NCI-H1048 (cell line): ENCODE measurements at places on chromosomes 11 and 22.

DNA sequence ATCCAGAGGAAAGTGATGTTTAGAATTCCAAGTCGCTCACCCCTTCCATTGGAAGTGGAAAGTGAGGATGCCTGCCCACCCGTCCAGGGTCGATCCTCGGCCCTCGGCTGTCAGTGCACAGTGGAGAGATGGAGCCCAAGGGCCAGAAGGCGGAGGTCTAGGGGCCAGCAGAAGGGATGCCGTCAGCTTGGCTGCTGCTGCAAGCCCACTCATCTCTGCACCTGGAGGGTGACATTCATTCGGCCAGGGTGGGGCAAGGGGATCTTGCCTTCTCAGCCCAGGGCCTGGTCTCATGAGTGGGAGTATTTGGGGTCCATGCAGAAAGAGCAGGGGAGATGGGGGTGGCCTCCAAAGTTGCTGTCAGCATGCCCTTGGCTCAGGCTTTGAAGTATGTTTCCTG, 30.7 kb downstream of the LINC01488 start:
- no peak for DNase-seq

GRCh38 chr11:130560000-130560780, 111.7 kb downstream of the ADAMTS15 start:
- no peak for DNase-seq

DNA sequence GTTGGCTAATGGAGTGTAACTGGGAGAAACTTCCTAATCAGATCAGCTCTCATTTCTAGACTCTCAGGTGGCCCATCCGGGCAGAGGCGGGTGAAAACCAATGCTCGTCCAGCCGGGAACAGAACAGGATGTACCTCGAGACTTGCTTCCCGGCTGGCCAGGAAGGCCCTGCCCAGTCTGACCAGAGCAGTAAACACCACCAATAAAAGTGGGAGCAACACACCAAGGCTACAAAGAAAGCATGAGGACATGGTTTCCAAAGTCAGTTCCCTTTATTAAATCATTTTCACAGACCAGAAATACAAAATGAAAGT, 940 bp upstream of the TNKS1BP1 start:
- DNase-seq: no peak

DNA sequence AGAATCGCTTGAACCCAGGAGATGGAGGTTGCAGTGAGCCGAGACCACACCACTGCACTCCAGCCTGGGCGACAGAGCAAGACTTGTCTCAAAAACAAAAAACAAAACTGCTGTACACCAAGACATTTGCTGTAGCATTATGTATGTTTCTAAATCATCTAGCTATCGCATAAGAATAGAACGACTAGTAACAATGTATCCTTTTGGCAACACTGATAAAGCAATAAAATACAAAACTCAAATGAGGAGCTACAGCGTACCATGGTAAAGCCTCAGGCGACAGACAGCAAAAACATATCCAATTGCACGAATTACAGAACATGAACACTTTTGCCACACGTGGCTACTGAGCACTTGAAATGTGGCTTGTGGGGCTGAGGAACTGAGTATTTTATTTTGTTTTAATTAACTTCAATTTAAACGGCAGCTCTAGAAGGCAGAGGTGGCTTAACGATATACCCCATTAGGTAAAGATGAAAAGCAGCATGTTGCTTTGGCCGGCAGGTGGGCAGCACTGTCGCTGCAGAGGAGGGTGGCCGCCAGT, 2.3 kb downstream of the TUBGCP6 start:
- no peak for DNase-seq

GRCh38 chr11:67025750-67026149, 2.8 kb downstream of the SYT12 start:
- DNase-seq: no peak

- no peak for DNase-seq
Observed at GRCh38 chr11:79296141-79296540, 144.7 kb downstream of the TENM4 start.

GRCh38 chr11:44959064-44959463, 8.4 kb upstream of the TP53I11 start:
- no peak for DNase-seq

DNA sequence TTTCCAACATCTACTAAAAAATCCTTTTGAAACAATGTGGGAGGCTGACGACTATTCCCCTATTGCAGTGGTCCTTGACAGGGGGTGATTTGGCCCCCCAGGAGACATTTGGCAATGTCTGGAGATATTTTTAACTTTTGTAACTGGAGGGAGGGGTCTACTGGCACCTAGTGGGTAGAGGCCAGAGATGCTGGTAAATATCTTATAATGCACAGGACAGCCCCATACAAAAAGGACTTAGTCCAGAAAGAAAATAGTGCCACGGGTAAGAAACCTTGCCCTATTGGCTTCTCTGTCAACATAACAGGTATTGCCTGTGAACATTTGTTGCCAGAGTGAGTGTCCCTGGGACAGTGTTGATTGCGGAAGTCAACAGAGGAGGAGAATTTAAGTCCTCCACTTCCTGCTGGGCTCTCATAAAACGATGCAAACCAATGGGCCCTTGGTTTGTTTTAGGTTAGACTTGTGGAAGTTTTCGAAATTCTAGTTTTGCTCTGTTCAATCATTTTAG, 101.6 kb downstream of the MAML2 start:
- no peak for DNase-seq

DNA sequence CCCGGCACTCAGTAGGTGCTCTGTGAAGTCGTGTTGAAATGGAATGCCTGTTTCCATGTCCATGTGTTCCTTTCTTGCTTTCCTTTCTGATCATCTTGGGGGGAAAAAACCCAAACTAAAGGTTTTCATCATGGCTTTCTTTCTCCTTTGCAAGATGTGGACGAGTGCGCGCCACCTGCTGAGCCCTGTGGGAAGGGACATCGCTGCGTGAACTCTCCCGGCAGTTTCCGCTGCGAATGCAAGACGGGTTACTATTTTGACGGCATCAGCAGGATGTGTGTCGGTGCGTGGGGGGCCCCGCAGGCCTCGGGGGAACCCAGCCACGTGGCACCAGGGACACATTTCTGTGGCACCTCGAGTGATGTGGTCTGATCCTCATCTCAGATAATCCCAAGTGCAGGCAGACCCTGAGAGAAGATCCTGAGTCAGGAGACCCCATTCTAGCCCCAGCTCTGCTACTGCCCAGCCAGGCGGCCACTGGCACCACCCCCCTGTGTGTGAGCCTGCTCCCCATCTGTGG, 39.4 kb downstream of the FBLN1 start:
- DNase-seq: no peak

DNA sequence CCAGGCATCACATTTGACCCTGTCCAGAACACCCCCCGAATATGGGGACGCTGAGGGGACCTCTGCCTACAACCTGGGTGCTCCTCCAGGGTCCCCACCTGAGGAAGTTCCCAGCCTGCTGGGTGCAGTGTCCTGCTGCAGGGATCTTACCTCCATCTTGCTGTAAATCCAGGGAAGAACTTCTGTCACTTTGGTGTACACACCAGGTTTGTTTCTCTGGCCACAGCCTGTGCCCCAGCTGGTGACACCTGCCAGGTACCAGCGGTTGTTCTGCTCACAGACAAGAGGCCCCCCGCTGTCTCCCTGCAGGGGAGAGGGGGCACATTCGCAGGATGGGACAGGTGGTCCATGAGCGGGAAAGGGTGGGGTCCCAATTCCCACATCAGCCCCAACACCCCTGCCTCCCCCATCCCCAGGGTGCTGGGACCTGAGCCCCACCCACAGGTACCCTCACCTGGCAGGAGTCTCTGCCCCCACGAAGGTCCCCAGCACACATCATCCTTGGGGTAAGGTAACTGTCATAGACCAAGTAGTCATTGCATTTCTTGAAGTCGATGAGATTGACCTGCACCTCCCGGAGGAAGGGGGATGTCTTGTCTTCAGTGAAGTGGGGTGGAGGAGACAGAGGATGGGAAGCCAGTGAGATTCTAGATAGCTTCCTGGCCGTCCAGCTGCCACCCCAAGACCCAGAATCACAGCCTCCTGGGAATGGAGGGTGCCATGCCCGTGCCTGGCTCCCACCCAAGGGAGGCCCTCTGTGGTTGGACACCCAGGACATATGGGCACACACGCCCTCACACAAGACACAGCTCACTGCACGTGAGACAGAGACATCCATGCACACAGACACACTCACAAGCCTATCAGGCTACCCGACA, 25.5 kb downstream of the TMPRSS13 start:
- DNase-seq: no peak

GRCh38 chr22:42872821-42873220, 15.7 kb upstream of the ARFGAP3 start:
- no peak for DNase-seq

GRCh38 chr22:41499624-41500280, 30.8 kb downstream of the ACO2 start:
- DNase-seq: no peak

- peak; percentile 60 for DNase-seq
Observed at GRCh38 chr22:29470159-29470855, 9.7 kb upstream of the NEFH start.

- DNase-seq: no peak
Observed at GRCh38 chr11:127066401-127067090, 66.0 kb upstream of the KIRREL3 start.

DNA sequence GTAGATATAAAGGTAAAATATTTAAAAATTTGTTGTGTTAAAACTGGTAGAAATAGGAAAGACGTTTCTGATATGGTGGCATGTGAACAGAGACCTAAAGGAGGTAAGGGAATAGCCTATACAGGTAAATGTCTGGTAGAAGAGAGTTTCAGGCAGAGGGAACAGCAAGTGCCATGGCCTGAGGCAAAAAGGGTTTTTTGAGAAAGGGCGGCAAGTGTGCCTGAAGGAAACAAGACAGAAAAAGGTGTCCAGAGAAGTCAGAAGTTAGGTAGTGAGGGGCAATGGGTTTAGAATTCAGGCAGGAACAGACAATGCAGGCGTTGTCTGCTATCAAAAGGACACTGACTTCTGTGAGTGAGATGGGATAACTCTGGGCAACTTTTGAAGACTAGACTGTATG, 339.7 kb downstream of the DYNC2H1 start:
- DNase-seq: no peak

GRCh38 chr11:62393061-62393611, 25.7 kb upstream of the SCGB1A1 start:
- DNase-seq: no peak

- DNase-seq: no peak
Observed at GRCh38 chr11:96063053-96063452, 139.1 kb upstream of the MTMR2 start.

GRCh38 chr22:50143096-50143495, 27.4 kb upstream of the PANX2 start:
- DNase-seq: no peak

DNA sequence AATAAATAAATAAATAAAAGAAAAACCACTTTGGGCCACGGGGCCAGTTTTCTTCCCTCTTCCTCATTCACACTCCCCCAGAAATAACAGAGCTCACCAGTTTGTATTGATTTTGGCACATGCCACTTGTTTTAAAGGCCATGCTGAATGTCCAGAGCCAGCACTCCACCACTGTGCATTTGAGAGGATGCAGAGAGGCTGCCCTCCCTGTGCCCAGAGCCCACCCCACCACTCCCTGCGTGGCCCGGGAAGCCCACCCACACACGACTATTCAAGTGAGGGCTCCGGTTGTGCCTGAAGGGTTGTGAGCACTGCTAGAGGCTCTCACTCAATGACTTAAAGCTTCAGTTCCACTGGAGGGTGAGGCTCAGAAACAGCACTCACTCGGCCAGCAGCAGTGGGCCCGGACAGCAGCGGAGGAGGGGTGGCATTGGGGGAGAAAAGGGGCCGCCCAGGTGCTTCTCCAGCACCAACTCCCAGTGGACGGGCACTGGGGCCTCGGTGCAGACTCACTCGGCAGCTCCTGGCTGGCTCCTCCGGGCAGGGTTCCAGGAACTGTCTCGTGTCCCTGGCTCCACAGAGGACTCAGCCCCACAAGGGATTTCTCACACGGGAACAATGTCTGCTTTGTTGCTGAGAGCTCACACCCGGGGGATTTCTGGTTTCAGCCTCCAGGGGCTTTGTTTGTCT, 112.7 kb downstream of the SHANK2 start:
- no peak for DNase-seq

DNA sequence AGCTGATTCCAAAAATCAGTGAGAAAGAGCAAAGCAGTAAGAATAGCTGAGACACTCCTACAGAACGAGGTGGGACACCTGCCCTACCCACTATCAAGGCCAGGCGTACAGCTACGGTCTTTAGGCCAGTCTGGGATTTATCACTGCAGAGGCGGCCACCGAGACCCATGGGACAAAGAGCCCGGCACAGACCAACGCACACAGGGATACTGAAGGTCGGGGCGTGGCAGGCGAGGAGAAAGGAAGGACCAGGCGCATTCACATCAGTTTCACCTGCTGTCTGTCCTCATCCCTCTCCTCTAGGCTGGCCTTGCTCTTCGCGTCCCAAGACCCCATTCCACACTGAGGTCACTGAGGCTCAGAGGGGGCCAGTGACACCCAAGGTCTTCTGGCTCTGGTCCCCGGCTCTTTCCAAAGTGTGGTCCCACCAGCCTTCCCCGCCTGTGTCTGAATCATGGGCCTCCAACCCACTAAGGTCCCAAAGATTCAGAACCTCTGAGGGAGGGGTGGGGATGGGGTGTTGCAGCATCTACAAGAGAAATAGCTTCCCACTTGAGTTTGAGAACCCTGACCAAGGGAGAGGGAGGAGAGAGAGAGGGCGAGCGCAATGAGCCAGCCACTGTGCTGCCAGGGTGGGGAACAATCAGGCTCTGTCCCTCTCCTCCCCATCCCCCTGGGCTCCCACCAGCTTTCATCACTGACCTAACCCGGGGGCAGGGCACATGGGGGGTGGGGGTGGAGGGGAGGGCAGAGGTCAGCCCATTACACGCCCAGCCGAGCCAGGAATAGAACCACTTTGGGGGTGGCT, 7.2 kb upstream of the PICK1 start:
- no peak for DNase-seq

- no peak for DNase-seq
Observed at GRCh38 chr11:117020869-117021564, 77.2 kb downstream of the SIK3 start.

DNA sequence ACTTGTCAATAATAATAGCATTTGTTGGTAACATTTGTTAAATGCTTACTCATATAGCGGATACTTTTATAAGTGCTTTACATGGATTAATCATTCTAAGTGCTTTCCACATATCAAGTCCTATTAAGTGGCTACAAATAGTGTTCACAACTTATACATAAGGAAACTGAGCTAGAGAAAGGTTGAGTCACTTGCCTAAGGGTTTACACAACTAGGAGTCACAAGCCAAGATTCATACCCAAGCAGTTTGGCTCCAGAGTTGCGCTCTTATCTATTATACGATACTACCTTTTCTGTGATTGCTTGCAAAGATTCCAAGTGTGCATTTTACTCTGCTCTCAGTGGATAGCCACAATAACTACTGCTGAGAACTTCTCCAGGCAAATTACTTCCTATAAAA, 215.9 kb upstream of the CCDC90B start:
- DNase-seq: no peak

GRCh38 chr11:107998761-107999160, 9.9 kb upstream of the CUL5 start:
- no peak for DNase-seq

- no peak for DNase-seq
Observed at GRCh38 chr11:35553021-35553420, 27.6 kb upstream of the PAMR1 start.

- no peak for DNase-seq
Observed at GRCh38 chr11:47848700-47849155, 578 bp upstream of the NUP160 start.

GRCh38 chr11:59200423-59200746, 12.3 kb downstream of the MPEG1 start:
- DNase-seq: no peak
